ENCODE measurements at places on chromosomes 5 and 9. TPM values are rescaled to one million over a fixed set of nuclear protein-coding genes. Genes with fewer than 3 reads are reported as not detected.

GRCh38 chr9:121196389-121196788 is 5.3 kb downstream of the RAB14 start:
- H3K4me1 ChIP-seq, result peaks cover 7% of the 10 kb centered on the region
- H3K27ac ChIP-seq, result no peak overlapping the region
- H3K36me3 ChIP-seq, result no peaks in the 10 kb centered on the region
- no peak overlapping the region for H3K4me3 ChIP-seq

GRCh38 chr9:132919614-132920268 is 24.7 kb downstream of the TSC1 start:
- no peaks in the 10 kb centered on the region for H3K36me3 ChIP-seq
- DNase-seq, result no peak
- no peaks in the 10 kb centered on the region for H3K4me1 ChIP-seq
- no peaks in the 10 kb centered on the region for H3K27me3 ChIP-seq
- no peak overlapping the region for H3K4me3 ChIP-seq

Gene SPARC
- 924 TPM for polyA plus RNA-seq

DNA sequence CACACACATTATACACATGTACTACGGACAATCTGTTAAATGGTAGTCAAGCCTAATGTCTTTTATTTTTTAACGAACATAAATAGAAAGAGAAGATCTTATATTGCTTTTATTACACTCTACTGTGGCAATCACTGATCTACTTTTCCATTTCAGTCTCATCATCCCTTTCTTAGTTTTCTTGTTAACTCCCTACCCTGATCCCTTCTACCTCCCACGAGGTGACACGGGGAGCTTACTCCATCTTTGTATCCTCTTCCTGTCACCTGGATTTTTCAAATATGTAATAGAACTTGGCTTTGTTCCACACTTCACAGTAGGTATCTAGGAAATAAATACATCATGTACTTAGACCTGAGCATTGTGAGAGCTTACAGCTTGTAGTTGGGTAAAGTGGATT is 211.0 kb downstream of the PIK3R1 start:
- no peaks in the 10 kb centered on the region for H3K36me3 ChIP-seq
- H3K27ac ChIP-seq, result no peak overlapping the region
- no peaks in the 10 kb centered on the region for H3K27me3 ChIP-seq
- no peak overlapping the region for H3K4me3 ChIP-seq

GRCh38 chr5:37071487-37071886 is 177.7 kb downstream of the CPLANE1 start:
- no peaks in the 10 kb centered on the region for H3K4me1 ChIP-seq
- H3K36me3 ChIP-seq, result no peaks in the 10 kb centered on the region
- DNase-seq, result no peak
- H3K27ac ChIP-seq, result no peak overlapping the region
- no peaks in the 10 kb centered on the region for H3K27me3 ChIP-seq

Gene SLC36A3
- polyA plus RNA-seq, result not detected

DNA sequence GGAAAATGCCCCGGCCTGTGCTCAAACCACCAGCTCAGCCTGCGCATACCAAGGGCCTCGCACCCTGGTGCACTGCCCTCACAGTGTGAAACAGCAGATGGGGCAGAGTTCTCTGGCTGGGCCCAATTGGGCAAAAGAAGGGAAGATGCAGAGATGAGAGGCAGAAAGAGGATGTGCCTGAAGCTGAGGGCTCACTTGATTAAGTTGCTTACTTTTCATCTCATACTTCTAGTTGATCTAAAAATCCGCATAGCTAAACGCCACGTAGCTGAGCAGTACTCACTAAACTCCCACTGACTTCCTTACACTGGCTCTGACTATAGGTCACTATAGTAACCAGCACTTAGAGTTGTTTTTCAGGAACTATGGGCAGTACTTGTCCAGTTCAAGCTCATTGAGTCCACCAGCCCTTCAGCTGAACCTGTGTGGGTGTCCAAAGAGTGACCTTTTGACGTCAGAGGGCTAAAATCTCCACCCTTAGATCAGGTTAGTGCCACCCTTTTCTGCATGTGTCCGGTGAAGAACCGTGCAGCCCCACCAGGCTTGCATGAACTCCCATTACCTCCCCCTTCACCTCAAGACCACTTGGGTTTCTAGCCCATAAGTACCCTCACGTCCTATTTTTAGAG is 215.2 kb downstream of the AUH start:
- H3K4me1 ChIP-seq, result no peaks in the 10 kb centered on the region
- H3K27me3 ChIP-seq, result no peaks in the 10 kb centered on the region
- no peak for DNase-seq
- no peak overlapping the region for H3K27ac ChIP-seq

DNA sequence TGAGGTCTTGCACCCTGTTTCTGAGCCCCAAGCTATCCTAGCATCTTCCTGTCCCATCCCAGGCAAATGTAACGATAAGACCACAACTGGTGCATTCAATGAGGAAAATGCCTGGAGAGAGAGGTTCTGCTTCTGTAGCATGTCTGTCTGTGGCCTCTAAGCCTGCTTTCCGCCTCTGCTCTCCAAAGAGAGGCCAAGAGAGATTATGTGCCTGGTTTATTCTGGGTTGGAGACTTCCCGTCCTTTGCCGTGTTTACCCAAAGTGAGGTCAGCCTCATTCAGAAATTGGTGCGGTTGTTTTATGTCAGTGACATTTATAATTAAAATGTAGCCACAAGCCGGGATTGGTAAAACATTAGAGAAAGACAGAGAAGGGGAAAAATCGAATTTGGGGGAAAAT is 77.8 kb downstream of the FGF1 start:
- no peaks in the 10 kb centered on the region for H3K4me1 ChIP-seq
- no peak overlapping the region for H3K27ac ChIP-seq
- no peak overlapping the region for H3K4me3 ChIP-seq
- no peaks in the 10 kb centered on the region for H3K36me3 ChIP-seq
- DNase-seq, result no peak

GRCh38 chr5:145854651-145855258 is 18.1 kb downstream of the GRXCR2 start:
- DNase-seq, result no peak
- H3K4me1 ChIP-seq, result peaks cover 3% of the 10 kb centered on the region
- no peak overlapping the region for H3K27ac ChIP-seq
- H3K4me3 ChIP-seq, result no peak overlapping the region

Gene DPP7
- polyA plus RNA-seq, result 88.7 TPM

DNA sequence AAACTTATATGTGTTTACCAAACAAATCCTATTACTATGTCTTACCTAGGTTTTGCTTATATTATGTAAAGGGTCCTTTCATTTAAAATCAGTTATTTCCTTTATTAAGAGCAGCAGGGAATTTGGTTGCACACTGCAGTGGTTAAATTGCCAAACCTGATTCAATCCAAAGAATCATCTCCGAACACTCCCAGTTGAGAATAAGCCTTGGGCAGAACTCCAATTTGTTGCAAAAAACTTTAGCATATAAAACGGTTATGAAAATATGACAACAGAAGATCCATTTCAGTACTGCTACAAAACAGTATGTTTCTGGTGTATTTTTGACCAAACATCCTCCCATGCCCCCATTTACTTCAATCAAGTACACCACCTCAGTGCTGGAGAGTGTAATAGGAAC is 587.0 kb upstream of the GRAMD2B start:
- no peaks in the 10 kb centered on the region for H3K27me3 ChIP-seq
- no peak overlapping the region for H3K27ac ChIP-seq
- DNase-seq, result no peak
- no peaks in the 10 kb centered on the region for H3K36me3 ChIP-seq
- H3K4me1 ChIP-seq, result peaks cover 2% of the 10 kb centered on the region

Gene LVRN
- 1.6 TPM for polyA plus RNA-seq

Gene FABP6
- polyA plus RNA-seq, result 4.5 TPM

- no peaks in the 10 kb centered on the region for H3K27me3 ChIP-seq
- no peak overlapping the region for H3K27ac ChIP-seq
- H3K4me1 ChIP-seq, result no peaks in the 10 kb centered on the region
- H3K36me3 ChIP-seq, result no peaks in the 10 kb centered on the region
Measured at GRCh38 chr5:137095597-137095996, 403.5 kb downstream of the SPOCK1 start.

DNA sequence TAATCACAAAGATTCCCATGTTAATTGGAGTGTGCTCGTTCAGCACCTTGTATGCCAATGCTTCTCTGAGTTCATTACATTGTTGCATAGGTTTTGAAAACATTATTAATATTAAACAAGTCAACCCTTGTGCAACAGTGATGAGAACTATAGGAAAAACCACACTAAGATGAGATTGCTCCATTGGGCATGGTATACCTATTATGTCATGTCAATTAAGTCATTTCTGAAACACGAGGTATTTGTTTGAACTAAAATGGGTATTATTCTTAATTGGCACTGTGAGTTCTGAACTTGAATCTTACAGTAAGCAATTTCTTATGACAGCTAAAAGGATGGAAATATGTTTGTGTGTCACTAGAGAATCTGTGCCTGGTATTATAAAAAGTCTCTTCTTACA is 447.7 kb downstream of the EFNA5 start:
- no peak for DNase-seq
- no peaks in the 10 kb centered on the region for H3K4me1 ChIP-seq
- H3K27ac ChIP-seq, result no peak overlapping the region
- H3K4me3 ChIP-seq, result no peak overlapping the region

- no peaks in the 10 kb centered on the region for H3K4me1 ChIP-seq
- H3K4me3 ChIP-seq, result no peak overlapping the region
- DNase-seq, result no peak
- no peak overlapping the region for H3K27ac ChIP-seq
- H3K27me3 ChIP-seq, result no peaks in the 10 kb centered on the region
Measured at GRCh38 chr9:98583417-98583816, 125.3 kb downstream of the GABBR2 start.

- H3K4me1 ChIP-seq, result peaks cover 13% of the 10 kb centered on the region
- no peaks in the 10 kb centered on the region for H3K27me3 ChIP-seq
- no peak overlapping the region for H3K4me3 ChIP-seq
- H3K27ac ChIP-seq, result no peak overlapping the region
- no peaks in the 10 kb centered on the region for H3K36me3 ChIP-seq
Measured at GRCh38 chr9:15298362-15298761, 8.7 kb downstream of the TTC39B start.

DNA sequence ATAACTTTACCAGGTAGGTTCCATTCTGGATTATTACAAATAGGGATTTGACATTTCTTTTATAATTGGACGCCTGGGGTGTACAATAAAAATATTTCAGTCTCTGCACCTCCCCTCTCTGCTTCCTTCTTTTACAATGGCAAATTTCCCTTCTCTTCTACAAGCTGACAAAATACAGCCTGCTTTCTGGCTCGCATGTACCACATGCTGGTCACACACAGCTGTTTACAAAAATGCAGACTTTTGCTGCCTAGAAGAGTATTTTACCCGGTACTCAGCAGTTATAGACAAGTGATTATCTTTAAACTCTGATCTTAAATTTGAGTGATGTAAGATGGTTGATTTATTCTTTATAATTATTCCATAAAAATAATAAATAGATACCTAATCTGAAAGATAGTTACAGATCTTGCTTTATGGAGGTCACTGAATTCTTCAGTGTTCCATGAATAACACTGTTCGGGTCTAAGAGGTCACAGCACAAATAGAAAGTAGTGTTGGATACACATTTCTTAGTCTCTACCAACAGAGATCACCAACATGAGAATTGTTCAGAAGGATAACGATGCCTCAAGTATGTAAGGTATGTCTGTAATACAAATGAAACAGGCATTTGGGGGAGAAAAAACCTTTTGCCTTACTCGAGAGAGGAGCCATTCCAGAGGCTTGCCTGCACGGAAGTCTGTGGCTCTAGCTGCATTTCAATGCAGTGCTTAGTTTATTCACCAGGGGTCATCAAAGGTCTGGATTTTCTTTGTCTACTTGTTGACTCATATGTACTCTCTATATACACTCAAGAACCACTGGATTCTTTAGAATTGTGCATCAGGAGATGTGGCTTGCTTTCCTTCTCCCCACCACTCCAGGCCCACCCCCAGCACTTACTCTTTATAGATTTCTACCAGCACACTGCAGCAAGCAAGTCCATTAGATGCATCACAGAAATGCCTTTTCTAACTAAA is 206.6 kb upstream of the RFX3 start:
- no peaks in the 10 kb centered on the region for H3K27me3 ChIP-seq
- H3K4me1 ChIP-seq, result peaks cover 3% of the 10 kb centered on the region
- no peaks in the 10 kb centered on the region for H3K36me3 ChIP-seq
- H3K4me3 ChIP-seq, result no peak overlapping the region
- no peak overlapping the region for H3K27ac ChIP-seq

Gene LHX3
- not detected for polyA plus RNA-seq

Gene PCDHA6
- polyA plus RNA-seq, result 0.33 TPM

DNA sequence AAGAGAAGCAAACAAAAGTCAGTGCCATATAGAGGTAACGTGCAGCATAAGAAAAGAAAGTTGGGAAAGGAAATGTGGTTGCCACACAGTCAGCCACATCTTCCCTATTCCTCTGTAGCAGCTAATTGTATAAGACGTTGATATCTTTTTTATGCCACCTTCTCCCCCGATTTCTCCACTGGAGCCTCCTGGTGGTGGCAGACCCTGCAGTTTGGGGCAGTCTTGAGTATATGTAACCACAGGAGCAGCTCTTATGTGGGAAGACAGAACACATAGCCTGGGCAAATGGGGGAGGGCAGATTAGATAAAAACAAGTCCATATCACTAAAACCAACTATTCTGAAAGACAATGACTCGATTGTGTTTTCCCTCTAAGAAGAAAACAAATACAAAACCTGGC is 99.7 kb downstream of the PLCXD3 start:
- DNase-seq, result no peak
- H3K4me3 ChIP-seq, result no peak overlapping the region
- no peak overlapping the region for H3K27ac ChIP-seq
- peaks cover 7% of the 10 kb centered on the region for H3K4me1 ChIP-seq

DNA sequence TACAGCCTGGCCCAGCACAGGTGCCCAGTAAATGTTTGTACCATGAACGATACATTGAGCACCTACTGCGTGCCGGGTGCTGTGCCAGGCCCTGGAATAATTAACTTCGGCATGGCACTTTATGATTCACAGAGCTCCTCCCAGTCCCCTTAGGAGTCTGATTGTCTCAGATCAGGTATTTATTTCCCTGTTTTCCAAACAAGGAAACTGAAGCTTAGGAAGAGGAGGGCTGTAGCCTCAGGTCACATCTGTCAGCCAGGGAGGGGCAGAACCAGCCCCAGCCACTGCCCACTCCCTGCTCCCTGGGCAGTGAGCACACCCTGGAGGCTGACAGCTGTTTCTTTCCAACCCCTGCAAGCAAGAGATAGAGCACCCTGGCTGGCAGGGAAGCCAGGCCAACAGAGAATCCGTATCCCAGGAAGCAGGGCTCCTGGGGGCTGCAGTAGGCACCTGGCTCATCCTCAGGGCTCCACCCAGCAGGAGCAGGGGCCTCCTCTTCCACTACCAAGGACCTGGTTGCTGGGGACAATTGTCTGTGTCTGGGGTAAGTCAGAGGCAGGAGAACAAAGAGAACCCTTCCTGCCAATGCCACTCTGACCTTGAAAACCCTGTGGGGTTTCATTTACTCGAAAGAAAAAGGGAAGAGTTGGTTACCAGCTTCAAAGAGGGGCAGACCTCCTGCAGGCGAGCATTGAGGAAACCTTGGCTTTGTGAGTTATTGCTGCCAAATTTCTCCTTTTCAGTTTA is 69.0 kb downstream of the DAB2IP start:
- DNase-seq, result no peak
- H3K4me3 ChIP-seq, result no peak overlapping the region
- peak overlapping the region; percentile 62 for H3K27ac ChIP-seq
- no peaks in the 10 kb centered on the region for H3K27me3 ChIP-seq
- H3K4me1 ChIP-seq, result peaks cover 63% of the 10 kb centered on the region
